HS-5 (cell line): ENCODE measurements at places on chromosomes 4 and X.

DNA sequence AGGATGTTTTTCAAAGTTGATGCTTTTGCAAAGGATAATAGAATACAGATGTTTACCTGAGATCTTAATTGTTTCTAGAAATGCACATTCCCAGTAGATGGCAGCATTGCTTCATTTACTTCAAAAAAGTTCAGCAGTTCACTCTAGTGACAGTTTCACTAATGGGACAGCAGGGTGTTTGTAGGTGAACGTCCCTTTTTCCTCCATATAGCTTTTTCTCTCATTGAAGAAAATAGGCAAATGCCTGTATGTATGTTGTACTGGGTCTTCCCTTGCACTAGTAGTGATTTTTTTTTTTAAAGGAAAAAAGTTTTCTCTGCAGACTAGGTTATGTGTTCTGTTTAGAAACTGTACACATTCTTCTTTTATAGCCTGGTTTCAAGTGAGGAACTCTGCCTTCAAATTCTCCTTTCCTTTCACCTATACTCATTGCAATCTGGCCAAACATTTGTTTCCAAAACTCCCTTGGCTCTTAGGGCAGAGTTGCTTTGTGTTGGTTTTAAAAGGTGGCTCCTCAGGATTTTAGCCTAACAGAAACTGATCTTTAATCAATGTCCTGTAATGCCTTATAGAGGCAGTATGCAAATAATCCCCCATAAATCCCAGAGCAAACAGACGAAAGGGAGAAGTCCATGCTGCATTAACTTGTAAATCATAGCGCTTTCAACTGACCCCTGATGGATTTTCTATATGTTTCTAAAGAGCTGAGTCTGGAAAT, 86.3 kb downstream of the EGF start:
- DNase-seq, result peak; percentile 44

GRCh38 chr4:61202638-61203435, 2.7 kb downstream of the ADGRL3 start:
- no peak for DNase-seq

GRCh38 chr4:70783096-70783495, 56.6 kb downstream of the GRSF1 start:
- DNase-seq, result no peak

DNA sequence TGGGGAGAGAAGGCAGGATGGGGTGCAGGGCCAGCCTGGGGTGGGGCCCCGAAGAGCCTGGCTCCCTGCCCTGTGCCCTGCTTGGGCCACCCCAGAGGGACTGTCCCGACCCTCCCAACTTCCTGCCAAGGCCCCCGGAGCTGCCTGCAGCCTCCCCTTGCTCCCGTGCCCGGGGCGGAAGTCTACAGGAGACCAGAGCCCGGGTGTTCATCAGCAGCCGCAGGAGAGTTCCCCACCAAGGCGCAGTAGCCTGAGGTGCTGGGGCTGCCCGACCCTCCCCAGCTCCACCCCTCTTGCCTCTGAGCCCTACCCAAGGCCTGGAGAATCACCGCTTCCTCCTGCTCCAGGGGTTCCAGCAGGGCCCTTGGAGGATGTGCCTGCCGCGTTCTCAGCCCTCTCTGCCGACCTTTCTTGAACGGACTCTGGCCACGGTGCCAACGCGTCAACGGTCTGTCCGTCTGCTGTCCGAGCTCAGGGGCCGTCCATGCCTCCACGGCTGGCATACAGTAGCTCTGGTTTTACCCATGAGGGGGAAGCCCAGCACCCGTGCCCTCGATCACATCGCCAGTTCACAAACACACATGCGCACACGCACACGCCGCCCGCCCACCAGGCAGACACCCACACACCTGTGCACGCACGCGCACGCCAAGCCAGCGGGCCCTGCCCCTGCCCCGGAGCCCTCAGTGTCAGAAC, 36.0 kb upstream of the SPON2 start:
- DNase-seq, result no peak

DNA sequence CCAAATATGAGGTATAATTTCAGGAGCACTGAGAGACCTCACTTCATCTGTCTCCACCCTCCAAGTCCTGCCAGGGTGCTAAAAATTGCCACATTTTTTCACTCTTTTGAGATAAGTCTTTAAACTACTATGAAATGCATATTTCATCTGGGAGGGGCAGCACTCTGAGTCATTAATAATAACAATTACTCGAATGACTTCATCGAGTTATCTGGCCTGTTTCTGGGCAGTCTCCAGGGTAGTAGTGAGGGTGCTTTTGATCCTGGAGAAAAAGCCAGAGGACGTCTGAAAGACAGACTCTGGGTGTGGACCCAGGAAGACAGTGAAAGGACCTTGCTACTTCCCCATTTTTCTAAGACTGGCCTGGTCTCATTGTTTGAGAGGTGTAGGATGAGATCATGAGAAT, 42.3 kb upstream of the SRD5A3 start:
- peak; percentile 20 for DNase-seq

- DNase-seq, result no peak
Measured at GRCh38 chr4:11635342-11635741, 206.6 kb upstream of the HS3ST1 start.
